ENCODE measurements at places on chromosomes 1 and 21. TPM values are rescaled to one million over a fixed set of nuclear protein-coding genes. Genes with fewer than 3 reads are reported as not detected.

DNA sequence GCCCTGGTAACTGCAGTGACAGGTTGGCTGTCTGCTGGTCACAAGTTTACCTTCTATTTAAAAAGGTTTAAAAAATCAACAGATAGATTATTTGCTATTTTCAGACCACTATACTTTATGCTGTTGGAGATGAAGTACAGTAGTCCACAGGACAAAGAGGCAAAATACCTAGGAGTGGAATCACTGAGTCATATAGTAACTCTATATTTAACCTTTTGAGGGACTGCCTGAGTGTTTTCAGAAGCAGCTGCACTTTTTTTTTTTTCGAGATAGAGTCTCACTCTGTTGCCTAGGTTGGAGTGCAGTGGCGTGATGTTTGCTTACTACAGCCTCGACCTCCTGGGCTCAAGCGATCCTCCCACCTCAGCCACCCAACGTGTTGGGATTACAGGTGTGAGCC, 11.7 kb downstream of the CNIH4 start:
- DNase-seq = no peak

DNA sequence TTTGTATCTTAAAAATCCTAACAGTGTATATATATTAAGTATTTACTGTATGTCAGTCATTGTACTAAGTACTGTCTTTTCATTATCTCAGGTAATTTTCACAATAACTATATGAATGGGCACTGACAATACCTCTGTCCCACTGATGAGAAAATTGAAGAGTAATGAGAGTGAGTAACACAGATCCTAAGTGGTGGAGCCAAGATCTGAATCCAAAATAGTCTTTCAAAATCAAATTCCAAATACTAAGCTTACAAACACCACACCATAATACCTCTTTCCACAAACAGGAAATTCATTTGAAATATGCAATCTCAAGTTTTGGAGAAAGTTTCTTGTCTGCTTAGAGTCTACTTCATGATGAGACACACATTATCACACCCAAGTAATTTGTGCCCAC, 105.9 kb upstream of the EDEM3 start:
- DNase-seq = no peak

- DNase-seq = no peak
Observed at GRCh38 chr1:30809514-30810263, 52.1 kb upstream of the LAPTM5 start.

DNA sequence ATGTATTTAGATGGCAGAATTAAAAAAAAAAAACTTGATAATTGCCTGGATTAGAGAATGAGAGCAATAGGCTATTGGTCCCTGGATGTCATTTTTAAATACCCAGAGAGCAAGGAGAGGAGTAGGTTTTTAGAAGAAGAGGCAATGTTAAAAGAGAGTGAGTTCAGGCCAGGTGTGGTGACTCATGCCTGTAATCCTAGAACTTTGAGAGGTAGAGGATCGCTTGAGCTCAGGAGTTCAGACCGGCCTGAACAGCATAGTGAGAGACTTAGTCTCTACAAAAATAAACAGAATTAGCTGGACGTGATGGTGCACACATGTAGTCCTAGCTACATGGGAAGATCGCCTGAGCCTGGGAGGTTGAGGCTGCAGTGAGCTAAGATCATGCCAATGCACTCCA, 15.9 kb upstream of the MUTYH start:
- no peak for DNase-seq

GRCh38 chr21:42732033-42732410, 78.6 kb downstream of the PDE9A start:
- DNase-seq = no peak

- DNase-seq = no peak
Observed at GRCh38 chr1:40187399-40187798, 26.2 kb downstream of the RLF start.

GRCh38 chr21:28160378-28160777, 832.3 kb downstream of the LTN1 start:
- DNase-seq = no peak

GRCh38 chr1:185166106-185166505, 9.1 kb downstream of the SWT1 start:
- no peak for DNase-seq

DNA sequence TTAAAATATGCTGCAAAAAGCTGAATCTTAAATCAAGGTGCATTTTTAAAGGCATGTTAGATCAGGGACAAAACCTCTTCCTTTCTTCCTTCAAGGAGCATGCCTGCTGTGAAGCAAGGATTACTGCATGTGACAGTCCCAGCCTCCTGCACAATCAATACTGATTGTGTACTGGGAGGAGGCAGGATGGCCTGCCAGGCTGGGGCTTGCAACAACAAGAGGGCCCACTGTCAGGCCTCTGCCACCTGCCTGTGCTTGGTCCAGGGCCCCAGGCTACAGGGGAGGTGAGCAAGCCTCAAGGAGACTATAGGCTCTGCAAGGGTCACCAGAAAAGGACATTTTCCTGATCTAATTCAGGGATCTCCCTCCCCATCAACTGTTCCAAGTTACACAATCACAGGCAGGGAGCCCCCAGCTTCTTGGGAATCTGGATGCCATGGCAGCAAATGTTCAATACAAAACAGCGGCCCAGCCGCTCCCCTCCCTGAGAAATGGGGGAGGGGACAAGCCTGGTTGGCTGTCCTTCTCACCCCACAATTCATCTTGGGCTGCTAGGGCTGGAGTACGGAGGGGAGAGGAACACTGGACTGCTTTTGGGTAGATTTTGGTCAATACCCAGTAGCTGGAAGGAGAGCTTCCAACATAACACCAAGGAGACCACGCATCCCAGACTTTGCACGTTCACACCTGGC, 76.7 kb downstream of the SSBP3 start:
- no peak for DNase-seq

- no peak for DNase-seq
Observed at GRCh38 chr1:180610556-180611015, 21.2 kb upstream of the XPR1 start.

GRCh38 chr21:39531840-39532239, 80.1 kb downstream of the SH3BGR start:
- DNase-seq = no peak

DNA sequence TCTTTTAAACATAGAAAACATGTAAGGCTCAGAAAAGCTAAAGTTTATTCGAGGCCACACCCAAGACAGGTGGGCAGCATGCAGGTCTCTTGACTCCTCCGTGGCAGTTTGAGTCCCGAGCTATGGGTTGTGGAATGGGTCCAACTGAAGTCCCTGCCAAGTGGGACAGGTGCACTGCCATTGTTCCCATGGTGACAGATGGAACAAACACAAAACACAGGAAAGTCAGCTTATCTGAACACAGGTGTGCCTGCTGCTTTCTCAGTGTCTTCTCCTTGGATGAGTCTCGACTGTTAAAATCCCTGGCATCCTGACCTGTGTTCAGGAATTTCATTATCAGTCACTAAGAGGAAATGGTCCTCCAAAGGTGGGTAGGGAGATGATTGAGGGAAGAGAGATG, 99.0 kb upstream of the RAB4A start:
- DNase-seq = no peak

GRCh38 chr1:30806381-30807317, 49.1 kb upstream of the LAPTM5 start:
- no peak for DNase-seq

DNA sequence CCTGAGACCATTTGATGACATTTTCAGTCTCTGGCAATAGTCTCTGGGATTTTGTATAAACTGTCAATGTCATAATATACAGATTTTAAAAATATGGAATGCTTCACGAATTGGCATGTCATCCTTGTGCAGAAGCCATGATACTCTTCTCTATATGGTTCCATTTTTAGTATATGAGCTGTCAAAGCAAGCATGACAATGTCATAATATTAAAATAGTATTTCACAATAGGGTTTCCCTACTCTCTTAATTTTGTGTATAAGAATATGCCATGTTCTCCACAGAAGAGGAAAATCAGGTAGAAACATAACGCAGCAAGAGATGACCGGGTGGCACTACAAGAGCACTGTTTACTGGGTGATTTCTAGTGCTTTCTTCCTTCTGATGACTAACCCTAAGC, 8.3 kb upstream of the DIPK1A start:
- DNase-seq = no peak

DNA sequence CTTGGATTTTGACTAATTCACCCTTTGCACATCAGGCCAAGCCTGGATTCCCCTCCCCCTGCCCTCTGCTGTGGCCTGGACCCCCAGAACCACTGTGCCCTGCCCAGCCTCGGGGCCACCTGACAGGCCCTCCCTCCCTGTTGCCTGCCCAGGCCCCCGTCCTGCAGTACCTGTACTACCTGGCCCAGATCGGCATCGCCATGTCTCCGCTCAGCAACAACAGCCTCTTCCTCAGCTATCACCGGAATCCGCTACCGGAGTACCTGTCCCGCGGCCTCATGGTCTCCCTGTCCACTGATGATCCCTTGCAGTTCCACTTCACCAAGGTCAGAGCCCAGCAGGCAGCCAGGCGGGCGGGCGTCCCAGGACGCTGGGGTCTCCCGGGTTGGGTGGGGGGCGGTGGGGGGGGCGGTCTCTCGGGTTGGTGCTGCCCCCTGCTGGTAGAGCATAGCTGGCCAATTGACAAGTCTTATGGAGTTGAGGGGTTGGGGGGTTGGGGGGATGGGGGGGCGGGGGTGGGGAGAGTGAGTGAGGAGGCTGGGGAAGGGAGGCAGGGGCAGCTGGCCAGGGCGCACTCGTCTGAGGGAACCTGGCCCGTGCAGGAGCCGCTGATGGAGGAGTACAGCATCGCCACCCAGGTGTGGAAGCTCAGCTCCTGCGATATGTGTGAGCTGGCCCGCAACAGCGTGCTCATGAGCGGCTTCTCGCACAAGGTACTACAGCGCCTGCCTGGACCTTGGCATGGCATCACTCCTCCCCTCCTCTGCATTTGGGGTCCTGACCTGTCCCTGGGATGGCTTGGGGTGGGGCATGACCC, 10.7 kb downstream of the AMPD2 start:
- DNase-seq = no peak

- no peak for DNase-seq
Observed at GRCh38 chr1:161771161-161771560, 5.0 kb downstream of the ATF6 start.

DNA sequence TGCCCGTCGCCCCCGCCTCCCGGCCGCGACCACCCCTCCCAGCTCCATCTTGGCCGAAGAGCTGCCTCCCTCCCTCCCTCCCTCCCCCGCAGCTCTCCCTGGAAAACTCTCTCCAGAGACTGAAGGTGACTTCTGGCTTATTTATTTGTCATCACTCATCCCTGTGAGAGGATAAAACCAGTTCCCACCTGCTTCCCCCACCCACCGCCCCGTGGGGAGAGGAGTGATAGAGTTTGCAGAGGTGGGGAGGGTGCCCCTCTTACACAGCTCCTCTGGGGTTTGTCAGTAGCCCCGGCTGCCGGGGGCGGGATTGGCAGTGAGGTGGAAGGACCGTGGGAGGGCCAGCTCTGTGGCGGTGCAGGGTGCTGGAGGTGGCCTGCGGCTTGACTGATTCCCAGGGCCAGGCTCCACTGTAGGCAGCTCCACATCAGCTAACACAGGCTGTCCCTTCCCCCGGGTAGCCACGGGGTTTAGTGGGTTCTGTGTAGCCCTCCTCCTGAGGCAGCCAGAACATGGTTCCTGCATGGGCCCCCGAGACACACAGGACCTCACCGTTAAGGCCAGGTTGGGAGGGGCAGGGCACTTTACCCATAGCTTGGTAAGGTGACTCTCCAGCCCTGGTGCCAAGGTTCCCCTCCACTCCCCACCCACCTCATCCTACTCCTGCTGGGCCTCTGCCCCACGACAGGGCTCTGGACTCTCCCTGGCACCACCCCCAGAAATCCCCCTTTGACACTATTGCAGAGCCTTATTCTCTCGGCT, 62.2 kb downstream of the ELK4 start:
- DNase-seq = no peak

GRCh38 chr1:113380075-113380474, 10.2 kb upstream of the MAGI3 start:
- no peak for DNase-seq

GRCh38 chr21:29302359-29302875, 3.7 kb downstream of the BACH1 start:
- DNase-seq = no peak

Gene PRAMEF11
- total RNA-seq = not detected

Gene SUSD4
- 0.28 TPM for total RNA-seq

Gene CELSR2
- 2.0 TPM for total RNA-seq

Gene AMY2A
- total RNA-seq = not detected

Gene LHX4
- total RNA-seq = not detected

Gene ITLN2
- total RNA-seq = not detected

Gene FMN2
- not detected for total RNA-seq

Gene LCE6A
- not detected for total RNA-seq

Gene SPRR5
- total RNA-seq = not detected

Gene PRXL2B
- 22.2 TPM for total RNA-seq

Data from activated CD4-positive, alpha-beta memory T cell treated with anti-CD3 and anti-CD28 coated beads, Interleukin-2, amount 10 ng/mL, durations not matched to agents 7 days and 5 days (primary cell).